Astrocyte (in vitro differentiated cells and primary cell): ENCODE measurements at places on chromosomes 2 and 18. TPM values are rescaled to one million over a fixed set of nuclear protein-coding genes. Genes with fewer than 3 reads are reported as not detected.

- H3K4me1 ChIP-seq, result no peaks in the 10 kb centered on the region
- DNase-seq, result peak; percentile 23
- no peaks in the 10 kb centered on the region for H3K27me3 ChIP-seq
- H3K27ac ChIP-seq, result no peak overlapping the region
- no peaks in the 10 kb centered on the region for H3K36me3 ChIP-seq
- no peak overlapping the region for H3K4me3 ChIP-seq
These were observed 130.1 kb downstream of the ERBB4 start for GRCh38 chr2:212408524-212408923.

DNA sequence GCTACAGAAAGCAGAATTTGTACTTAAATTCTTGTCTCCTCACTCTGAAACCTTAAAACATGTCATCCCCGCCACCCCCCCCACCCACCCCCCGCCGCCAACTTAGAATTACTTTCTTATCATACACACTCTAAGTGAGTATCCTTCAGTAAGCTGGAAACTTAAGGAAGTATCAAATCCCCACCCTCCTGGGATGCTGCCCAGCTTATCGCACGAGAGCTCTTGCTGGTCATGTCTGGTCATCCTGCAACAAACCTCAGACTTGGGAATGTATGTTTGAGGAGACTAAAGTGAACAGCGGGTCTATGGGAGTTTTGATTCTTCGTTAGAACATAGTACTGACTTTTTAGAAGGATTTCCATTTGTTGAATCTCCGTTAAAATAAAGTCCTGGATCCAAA is 203.3 kb downstream of the PTGR3 start:
- no peaks in the 10 kb centered on the region for H3K4me1 ChIP-seq
- no peak overlapping the region for H3K4me3 ChIP-seq
- peak; percentile 31 for DNase-seq
- H3K27ac ChIP-seq, result no peak overlapping the region

DNA sequence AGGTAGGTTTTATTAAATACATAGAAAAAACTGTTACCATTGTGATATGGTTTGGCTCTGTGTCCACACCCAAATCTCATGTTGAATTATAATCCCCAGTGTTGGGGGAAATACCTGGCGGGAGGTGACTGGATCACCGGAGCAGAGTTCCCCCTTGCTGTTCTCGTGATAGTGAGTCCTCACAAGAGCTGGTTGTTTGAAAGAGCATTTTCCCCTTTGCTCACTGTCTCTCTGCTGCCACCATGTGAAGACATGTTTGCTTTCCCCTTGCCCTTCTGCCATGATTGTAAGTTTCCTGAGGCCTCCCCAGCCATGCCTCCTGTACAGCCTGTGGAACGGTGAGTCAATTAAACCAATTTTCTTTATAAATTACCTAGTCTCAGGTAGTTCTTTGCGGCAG is 352.7 kb upstream of the SLC39A10 start:
- no peaks in the 10 kb centered on the region for H3K36me3 ChIP-seq
- H3K27ac ChIP-seq, result no peak overlapping the region
- no peaks in the 10 kb centered on the region for H3K4me1 ChIP-seq
- H3K27me3 ChIP-seq, result no peaks in the 10 kb centered on the region
- H3K4me3 ChIP-seq, result no peak overlapping the region
- DNase-seq, result no peak

GRCh38 chr2:152379089-152379488 is 44.1 kb downstream of the FMNL2 start:
- H3K4me1 ChIP-seq, result no peaks in the 10 kb centered on the region
- no peak overlapping the region for H3K4me3 ChIP-seq
- H3K27ac ChIP-seq, result no peak overlapping the region
- DNase-seq, result no peak
- H3K27me3 ChIP-seq, result no peaks in the 10 kb centered on the region

DNA sequence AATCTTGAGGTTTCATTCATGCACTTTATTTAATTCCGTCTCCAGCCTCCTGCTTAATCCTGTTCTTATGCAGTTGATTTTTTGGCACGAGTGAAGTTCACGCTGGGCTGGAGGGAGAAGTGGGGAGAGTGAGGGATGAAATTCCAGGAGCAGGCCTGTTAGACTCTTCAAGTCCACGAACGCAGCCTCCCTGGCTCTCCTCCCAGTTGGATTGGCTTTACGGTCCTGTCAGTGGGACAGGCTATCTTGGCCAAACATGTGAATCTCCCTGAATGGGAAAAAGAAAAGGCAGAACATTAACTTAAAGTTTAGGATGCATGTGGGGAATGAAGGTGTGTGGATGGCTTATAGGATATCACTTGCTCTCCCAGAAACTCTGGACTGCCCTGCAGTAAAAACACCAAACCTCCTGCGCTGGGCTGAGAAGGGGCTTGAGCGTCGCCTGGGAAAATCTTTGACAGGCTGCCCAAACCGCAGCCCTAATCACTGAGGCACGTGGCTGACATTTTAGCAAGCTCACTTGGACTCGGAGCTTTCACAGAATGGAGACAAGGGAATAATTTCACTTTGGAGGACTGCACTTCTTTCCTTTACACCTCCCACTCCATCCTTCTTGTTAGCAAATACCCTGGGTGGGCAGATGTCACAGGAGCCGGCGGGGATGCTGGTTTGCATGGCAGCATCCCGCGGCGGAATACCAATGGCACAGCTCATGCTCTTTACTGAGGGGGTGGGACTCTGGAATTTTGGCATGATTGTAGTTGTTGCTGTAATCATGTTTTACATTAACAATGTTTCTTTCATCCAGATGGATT is 93.9 kb downstream of the ACKR3 start:
- peak; percentile 93 for DNase-seq
- peaks cover 55% of the 10 kb centered on the region for H3K4me1 ChIP-seq
- peak overlapping the region; percentile 84 for H3K27ac ChIP-seq
- no peaks in the 10 kb centered on the region for H3K27me3 ChIP-seq

GRCh38 chr2:212686285-212686895 is 147.8 kb upstream of the ERBB4 start:
- no peak overlapping the region for H3K4me3 ChIP-seq
- H3K27ac ChIP-seq, result no peak overlapping the region
- H3K4me1 ChIP-seq, result no peaks in the 10 kb centered on the region

- no peak overlapping the region for H3K27ac ChIP-seq
- DNase-seq, result no peak
- no peak overlapping the region for H3K4me3 ChIP-seq
- H3K27me3 ChIP-seq, result no peaks in the 10 kb centered on the region
These were observed 1135.1 kb upstream of the CRIM1 start for GRCh38 chr2:35220461-35220860.

DNA sequence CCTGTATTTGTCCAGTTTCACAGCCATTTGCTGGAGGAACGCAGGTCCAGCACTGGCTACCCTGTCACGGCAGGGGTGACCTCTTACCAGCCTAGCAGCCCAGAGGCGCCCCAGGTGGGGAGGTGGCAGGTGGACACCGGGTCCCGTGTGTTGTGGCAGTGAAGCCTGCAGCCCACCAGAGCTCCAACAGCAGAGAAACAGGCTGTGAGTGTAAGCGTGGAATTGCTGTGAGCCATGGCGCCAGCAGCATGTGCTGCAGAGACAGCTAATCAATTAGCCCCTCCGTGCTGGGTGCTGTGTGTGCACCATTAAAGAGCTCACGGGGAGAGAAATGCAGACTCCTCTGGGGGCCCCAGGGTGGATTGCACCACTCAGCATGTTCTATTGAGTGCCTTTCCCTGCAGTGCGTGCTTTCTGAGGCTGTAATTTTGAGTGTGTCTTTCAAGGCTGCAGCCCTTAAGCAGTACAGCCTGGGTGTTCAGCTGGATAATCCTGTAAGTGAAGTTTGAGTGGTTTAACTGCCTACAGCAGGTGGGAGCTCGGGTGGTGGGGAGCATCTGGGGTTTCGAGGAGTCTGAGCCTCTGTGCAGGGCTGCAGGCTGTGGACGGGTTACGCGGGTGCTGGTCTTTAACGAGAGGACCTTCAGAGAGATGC is 15.9 kb downstream of the RTP5 start:
- H3K27ac ChIP-seq, result no peak overlapping the region
- no peak overlapping the region for H3K4me3 ChIP-seq

DNA sequence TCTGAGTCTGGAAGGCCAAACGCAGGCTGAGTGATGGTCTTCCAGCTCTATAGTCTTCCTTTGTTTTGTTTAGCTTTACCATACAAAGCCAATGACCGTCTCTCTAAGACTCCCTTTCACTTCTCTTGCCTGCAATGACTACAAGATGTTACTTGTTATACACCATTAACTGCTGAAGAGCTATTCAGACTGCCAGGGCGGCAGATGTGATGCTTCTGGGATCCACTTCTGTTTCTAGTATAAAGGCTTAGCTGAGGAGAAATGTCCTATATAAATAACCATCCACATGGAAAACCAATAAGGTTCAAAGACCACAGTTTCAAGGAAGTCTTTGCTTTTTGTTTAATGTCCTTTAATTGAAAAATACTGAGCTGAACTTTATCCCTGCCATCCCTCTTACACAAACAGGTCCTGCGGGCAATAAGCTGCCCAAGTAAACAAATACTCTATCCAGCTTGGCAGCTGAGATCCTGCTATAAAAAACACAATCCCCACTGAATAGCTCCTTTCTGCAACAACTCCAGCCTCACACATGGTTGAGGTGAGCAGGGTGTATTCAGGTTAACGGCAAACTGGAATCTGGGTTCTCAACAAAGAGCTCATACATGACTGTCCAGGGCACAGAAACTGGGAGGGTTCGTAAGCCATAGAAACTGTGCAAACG is 124.6 kb downstream of the VIT start:
- no peaks in the 10 kb centered on the region for H3K4me1 ChIP-seq
- no peak overlapping the region for H3K4me3 ChIP-seq
- peaks cover 4% of the 10 kb centered on the region for H3K27me3 ChIP-seq
- H3K27ac ChIP-seq, result no peak overlapping the region
- no peak for DNase-seq
- H3K36me3 ChIP-seq, result no peaks in the 10 kb centered on the region

DNA sequence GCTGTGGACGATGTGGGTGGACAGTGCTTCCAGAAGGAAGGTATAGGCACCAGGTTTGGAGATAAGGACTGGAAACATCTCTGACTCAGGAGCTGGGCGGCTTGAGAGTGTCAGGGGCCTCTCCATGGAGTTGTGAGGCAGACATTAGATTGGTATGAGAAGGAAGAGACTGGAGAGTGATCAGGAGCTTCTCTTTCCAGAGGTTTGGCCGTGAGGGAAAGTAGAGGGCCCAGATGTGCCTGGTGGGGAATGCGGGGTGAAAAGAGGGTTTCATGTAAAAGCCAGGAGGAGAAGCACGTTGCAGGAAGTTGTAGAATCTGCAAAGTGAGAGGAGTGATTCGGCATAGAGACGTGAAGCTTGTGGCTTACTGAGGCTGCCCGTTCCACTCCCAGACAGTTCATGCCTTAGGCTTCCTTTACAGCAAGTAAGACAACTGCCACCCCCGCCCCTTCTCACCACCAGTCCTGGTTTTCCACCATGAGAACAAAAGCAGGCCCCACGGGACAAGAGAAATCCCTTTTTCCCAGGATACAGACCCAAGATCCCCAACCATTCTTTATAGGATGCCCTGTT is 166.3 kb upstream of the HDAC4 start:
- DNase-seq, result no peak
- no peak overlapping the region for H3K4me3 ChIP-seq
- no peak overlapping the region for H3K27ac ChIP-seq
- no peaks in the 10 kb centered on the region for H3K4me1 ChIP-seq
- no peaks in the 10 kb centered on the region for H3K27me3 ChIP-seq
- H3K36me3 ChIP-seq, result no peaks in the 10 kb centered on the region

GRCh38 chr2:97011977-97012569 is 25.7 kb upstream of the FAM178B start:
- DNase-seq, result peak; percentile 47
- no peak overlapping the region for H3K27ac ChIP-seq
- no peaks in the 10 kb centered on the region for H3K4me1 ChIP-seq
- no peaks in the 10 kb centered on the region for H3K36me3 ChIP-seq
- H3K4me3 ChIP-seq, result no peak overlapping the region
- peaks cover 14% of the 10 kb centered on the region for H3K27me3 ChIP-seq

HOXD3 gene
- total RNA-seq, result not detected in 2 replicates

ST8SIA3 gene
- total RNA-seq, result 0.30 and 1.2 TPM in 2 replicates

DIPK1C gene
- total RNA-seq, result not detected in 2 replicates

UGT1A5 gene
- total RNA-seq, result not detected in 2 replicates
